ENCODE measurements at places on chromosomes 16 and 17.

- DNase-seq, result no peak
Observed at GRCh38 chr17:39776252-39776651, 38.5 kb downstream of the GRB7 start.

DNA sequence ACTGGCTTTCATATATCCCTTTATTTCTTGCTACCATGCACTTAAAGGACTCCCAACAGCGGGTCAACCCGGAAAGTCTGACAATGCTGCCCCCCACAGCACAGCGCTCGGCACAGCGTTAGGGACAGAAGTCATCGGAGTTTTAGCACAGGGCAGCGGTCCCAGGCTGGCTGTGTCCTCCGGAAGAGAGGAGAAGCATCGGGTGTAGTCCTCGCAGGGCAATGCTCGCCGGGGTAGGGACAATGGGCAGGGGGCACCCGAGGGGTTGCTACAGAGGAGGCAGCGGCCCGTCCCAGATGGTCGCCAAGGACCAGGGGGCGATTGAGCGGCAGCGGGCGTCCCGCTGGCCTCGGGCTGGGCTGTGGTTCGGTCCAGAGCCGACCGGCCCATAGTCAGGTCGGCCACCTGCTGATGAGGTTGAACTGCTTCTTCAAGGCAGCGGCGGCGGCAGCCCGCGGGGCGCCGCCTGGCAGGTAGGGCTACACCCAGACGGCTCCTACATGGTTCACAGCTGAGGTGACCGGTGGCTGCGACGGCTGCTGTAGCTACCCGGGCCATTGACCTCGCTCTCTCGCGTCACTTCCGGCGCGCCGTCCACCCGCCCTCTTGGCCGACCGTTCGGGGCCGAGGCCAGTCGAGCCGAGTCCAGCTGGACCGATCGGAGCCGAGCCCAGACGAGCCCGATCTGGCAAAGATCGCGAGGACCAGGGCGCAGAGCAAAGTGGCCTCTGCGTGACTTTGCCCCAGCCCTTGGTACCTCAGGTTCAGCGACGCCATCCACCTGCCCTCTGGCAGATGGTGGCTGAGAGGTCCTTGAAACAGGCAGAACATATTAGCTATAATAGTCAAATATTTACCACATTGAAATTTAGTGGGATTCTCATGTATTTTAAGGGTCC lies 4.7 kb upstream of the LCMT1 start:
- DNase-seq, result peak; percentile 96

DNA sequence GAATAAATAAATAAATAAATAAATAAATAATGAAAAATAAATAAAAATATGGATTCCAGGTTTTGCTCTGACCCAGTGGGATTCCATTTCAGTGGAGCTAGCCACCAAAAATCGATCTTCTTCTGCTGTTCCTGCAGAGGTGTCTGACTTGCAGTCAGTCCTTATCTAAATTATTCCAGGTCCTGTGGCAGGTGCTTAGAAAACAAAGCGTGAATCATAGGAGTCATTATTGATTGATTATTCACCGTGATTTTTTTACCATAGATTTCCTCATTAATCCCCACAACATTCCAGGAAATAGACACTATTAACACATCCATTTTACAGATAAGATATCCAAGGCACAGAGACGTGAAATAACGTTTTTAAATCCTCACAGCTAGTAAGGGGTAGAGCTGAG lies 31.5 kb upstream of the ABR start:
- no peak for DNase-seq

DNA sequence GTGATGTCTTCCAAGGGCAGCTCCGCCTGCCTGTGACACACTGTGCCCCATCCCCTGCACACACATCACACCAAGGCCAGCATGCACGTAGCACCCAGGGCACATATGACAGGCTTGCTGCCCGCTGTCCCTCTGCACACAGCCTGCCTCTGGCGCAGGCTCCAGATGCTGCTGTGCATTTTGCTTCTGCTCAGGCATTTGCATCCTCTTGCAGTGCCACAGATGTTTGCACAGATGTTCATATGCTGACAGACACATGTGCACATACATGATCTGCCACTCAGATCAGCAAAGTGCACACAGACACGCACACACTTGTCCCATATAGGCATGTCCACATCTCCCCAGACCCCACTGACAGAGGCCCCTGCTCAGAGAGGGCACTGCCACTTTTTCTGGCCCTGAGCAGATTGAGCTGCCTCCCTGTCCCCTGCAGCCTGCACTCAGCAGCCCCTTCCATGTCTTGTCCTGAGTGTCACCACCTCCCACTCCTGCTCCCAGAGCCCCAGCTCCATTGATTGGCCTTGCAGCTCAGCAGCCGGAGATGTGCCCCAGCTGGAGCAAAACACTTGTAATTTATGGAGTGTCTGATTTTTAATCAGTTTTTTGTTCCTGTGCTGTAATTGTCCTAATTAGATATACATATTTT lies 115.1 kb upstream of the RPL38 start:
- DNase-seq, result no peak

DNA sequence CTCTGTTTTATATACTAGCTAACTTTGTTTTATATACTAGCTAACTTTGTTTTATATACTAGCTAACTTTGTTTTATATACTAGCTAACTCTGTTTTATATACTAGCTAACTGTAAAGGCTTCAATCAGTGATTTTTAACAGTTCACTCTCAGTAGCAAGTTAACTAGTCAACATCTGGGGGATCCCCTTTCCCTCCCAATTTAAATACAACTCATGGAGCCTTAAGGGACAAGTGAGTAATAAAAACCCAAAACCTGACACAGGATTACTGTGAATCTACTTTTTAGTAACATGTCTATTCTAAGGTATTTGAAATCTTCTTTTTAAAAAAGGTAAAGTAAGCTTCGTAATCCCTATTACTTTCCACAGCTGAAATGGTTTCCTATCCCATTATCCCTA lies 32.2 kb downstream of the FAM222B start:
- DNase-seq, result no peak

DNA sequence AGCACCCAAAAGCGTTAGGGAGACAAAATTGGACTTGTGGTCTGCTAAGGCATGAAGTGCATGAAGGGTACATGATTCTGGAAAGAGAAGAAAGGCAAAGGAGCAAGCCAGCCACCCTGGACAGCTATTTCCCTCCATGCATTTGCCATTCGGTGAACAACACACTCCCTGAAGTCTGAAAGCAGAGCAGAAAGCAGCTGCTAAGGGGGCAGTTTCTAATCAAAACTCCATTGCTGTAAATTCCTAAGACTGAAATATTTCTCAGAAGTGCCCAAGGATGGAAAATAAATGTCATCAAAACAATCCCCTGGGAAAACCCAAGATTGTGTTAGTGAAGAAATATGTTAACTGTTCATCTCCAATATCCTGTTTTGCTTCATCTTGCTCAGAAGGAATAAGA lies 44.3 kb downstream of the PMP22 start:
- no peak for DNase-seq

DNA sequence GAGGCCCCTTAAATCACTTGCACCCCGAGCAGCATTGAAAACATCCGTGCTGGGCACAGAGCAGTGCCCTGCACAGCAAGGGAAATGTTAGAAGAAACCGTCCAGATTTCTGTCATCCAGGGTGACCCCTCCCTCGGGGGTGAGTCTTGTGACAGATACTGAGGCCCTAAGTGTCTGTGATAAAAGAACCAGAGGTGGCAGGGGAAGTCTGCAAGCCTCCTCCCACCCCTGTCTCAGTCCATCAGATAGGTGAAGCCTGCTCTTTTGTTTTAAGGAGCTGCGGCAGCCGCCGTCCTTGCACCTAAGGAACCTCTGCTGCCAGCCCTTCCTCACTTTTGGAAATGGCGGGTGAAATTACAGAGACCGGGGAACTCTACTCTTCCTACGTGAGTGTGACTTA lies 845 bp upstream of the NAT9 start:
- DNase-seq, result no peak

- DNase-seq, result no peak
Observed at GRCh38 chr17:42814633-42815399, 9.3 kb downstream of the BECN1 start.

DNA sequence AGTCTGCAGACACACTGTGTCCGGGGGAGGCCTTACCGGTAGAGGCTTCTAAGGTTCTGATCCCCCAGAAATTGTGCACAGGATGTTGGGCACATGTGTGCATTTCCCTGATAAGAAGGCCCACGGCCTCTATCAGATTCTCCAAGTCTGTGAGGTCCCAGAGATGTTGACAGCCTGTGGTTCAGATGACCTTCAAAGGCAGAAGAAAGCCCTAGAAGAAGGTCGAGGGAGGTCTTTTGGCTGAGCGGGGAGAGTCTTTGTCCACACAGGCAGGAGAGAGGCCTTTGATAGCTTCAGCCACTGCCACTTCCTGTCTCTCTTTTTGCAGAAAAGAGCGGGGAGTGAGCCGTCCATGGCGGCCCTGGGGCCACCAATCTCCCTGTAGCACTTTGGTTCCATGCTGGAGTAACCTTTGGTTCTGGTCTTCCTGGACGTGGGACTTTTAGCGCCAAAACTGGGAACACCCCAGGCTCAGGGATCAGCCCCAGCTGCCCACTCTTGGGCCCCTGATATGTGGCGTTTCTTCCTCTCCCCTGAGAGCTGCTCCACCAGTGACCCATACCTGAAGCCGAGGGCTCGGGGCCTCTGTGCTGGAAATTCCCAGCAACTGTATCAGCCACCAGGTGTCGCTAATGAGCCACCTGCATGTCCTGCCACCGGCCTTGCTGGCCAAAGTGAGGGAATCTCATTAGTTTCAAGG lies 28.1 kb upstream of the LGALS9 start:
- DNase-seq, result peak; percentile 92

- no peak for DNase-seq
Observed at GRCh38 chr17:62388856-62389255, 8.5 kb downstream of the EFCAB3 start.

- no peak for DNase-seq
Observed at GRCh38 chr17:29162082-29162908, 17.9 kb downstream of the MYO18A start.

DNA sequence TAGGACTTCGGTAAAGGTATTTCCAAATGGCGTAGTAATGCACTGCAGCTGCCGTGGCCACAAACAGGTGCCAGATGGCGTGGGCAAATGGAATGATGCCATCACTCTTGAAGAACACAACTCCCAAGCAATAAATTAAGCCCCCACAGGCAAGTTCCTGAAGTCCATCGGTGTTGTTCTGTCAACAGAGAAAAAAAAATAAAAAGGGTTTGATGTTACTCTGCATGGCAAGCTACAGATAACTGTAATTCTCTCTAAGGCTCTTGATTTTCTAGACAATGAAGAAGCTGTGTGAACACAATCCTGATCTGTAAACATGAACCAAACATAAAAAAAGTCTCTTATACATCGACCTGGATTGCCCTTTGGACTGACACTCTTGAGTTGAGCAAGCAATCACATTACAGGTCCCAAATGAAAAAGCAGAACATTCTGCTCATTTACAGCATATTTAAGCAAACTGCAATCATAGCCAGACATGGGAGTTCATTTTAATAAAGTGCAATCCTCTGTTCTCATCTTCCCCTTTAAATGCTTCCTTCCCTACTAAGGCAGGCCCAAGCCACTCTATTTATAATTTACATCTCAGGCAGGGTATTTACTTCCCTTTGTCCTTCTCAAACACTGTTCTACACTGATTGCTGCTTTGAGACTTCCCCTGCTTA lies 27.1 kb downstream of the MMD start:
- DNase-seq, result no peak

DNA sequence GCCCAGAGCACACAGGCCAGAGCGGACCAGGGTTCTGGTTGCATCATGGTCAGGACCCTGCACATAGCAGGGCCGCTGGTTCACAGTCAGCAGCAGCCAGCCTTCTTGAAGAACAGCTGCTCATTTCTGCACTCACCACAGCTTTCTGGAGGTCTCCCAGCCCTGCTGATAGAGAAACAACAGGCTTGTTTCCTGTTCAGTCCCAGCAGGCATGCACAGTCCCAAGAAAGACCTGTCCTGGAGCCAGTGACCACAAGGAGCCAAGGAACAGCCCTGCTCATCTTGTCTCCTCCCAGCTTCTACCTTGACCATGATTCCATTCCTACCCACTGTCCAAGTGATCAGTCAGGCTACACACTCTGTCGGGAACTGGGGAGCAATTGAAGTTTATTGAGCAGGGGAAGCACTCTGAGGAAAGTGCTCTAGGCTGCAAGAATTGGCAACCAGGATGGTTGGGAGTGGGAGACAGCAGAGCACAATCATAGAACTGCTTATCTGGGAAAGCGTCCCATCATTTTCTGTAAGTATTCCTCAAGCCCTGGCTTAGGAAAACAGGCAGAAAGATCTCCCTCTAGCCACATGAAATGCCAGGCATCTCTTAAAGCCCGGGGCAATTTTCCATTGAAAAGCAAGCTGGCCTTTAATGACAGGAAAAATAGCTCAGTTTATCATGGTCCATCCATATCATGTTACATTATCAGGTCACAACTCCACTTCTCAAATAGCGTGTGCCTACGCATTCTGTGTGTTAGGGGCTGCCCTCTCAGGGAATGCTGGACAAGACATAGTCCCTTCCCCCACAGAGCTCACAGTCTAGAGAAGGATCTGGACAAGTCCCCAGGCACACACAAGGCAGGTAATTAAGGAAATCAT lies 155.4 kb upstream of the FOXF1 start:
- DNase-seq, result no peak

GRCh38 chr16:22732959-22733358 lies 81.0 kb upstream of the HS3ST2 start:
- DNase-seq, result no peak

DNA sequence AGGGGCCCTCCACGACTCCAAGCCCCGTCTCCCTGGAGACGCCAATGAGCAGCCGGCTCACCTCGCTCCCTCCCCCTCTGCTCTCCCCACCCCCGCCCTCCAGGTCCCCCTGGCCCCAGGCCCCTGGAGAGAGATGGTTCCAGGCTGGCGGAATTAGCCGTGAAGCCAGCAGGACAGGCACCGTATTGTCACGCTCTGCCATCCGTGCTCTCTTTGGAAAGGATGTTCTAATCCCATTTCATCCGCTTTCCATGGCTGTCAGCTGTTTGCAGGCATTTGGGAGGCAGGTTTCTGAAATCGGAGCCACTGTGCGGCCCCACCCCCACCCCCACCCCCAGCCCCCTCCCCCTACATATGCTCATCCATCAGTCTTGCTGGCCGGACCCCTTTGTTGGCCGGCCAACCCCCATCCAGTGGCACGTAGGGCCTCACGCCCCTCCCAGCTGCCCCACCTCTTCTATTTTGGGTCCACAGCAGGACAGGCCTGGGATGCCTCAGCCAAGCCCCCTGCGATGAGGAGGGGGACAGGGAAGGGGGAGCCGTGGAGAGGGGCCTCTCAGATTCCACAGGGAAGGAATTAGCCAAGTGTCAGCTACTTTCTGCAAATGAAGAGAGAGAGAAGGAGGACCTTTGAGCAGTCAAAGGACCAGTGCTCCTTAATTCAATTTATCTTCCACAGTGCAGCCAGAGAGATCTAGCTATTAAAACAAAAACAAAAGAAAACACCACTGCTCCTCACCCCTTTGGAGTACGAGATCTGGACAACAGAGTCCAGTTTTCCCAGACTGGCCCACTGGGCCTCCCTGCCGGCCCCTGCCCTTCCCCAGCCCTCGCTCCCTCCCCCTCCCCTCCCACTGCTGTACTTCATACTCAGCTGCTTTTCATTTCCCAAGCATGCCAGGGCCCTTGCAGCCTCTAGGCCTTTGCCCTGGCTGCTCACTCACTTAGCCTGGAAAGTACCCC lies 30.7 kb downstream of the SDK2 start:
- DNase-seq, result peak; percentile 72

GRCh38 chr16:30876867-30877266 lies 17.0 kb downstream of the BCL7C start:
- DNase-seq, result peak; percentile 46

- DNase-seq, result peak; percentile 86
Observed at GRCh38 chr16:4263504-4264436, 9.1 kb downstream of the TFAP4 start.

GRCh38 chr16:11742093-11742535 lies 543 bp downstream of the TXNDC11 start:
- DNase-seq, result no peak
